ENCODE measurements at places on chromosomes 1 and 21. TPM values are rescaled to one million over a fixed set of nuclear protein-coding genes. Genes with fewer than 3 reads are reported as not detected.

- DNase-seq, result no peak
Observed at GRCh38 chr1:167249702-167250101, 29.0 kb downstream of the POU2F1 start.

- no peak for DNase-seq
Observed at GRCh38 chr21:18244671-18245463, at the start of gene CHODL. Gene CHODL, plus strand, starts transcription at chr21:18244833. Its CDS starts 391 bp downstream, at chr21:18245224.

LCE1E gene
- not detected for polyA plus RNA-seq

DNA sequence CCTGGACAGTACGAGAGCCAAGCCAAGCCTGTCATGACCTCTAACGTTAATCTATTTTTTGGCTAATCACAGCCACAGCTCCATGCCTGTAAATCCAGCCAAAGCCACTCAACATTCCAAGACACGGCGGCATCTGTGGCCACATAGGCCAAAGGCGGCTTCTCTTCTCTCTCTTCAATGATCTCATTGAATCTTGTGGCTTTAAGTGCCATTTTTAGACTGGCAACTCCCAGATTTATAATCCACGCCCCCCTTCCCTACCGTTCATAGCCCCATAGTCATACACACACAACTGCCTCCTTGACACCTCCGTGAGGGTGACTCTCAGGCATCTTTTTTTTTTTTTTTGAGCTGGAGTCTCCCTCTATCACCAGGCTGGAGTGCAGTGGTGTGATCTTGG is 5.7 kb upstream of the SELENON start:
- DNase-seq, result no peak

- no peak for DNase-seq
Observed at GRCh38 chr1:39690794-39691382, 345 bp downstream of the HPCAL4 start.

Data from renal cortex interstitium (tissue), 15 donors.